A673 (cell line): ENCODE measurements at places on chromosomes 5 and 9.

DNA sequence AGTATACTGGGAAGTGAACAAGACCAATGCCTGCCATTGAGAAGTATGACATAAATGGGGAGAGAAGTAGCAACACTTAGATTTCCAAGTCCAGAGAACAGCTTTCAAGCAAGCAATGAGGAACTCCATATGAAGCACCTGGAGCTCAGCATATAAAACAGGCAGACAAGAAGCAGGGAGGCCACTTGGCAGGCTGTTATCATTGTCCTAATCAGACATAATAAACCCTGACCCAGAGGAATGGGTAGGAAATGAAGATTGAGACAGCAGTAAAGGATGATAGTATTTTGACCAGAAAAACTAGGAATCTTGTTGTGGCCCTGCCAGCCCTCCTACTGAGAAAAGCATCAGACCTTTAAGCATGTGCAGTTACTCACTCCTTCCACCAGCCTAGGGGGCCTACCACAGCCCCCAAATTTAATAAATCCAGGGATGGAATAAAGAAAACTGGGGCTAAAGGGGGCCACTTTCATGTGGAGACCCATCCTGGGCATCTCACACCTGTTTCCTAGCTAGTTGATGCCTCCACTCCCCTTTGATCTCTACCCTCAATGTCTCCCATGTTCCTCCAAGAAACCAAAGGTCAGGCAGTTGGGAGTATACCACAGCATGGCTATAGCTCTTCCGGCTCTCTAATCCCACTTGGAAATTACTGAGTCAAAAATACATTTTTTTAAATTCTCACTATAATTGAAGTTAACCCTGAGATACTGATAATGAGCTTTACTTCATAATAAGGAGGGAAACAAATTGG is 135.1 kb downstream of the SIL1 start:
- DNase-seq: no peak

GRCh38 chr9:615756-616155 is 225.7 kb upstream of the DMRT1 start:
- DNase-seq: no peak

- DNase-seq: no peak
Observed at GRCh38 chr5:113507601-113508000, 5.9 kb upstream of the YTHDC2 start.

GRCh38 chr5:173291722-173292658 is 36.2 kb downstream of the STC2 start:
- peak; percentile 31 for DNase-seq

DNA sequence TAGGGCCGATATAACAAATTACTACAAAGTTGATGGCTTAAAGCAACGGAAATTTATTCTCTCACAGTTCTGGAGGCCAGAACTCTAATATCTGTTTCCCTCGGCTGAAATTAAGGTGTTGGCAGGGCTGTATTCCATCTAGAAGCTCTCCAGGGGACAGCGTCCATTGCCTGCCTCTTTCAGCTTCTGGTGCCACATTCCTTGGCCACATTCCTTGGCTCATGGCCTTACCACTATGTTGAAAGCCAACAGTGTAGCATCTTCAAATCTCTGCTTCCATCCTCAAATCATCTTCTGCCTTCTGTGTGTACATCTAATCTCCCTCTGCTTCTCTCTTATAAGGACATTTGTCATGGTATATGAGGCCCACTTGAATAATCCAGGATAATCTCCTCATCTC is 17.2 kb downstream of the FGF10 start:
- DNase-seq: no peak

GRCh38 chr5:16233730-16234129 is 54.1 kb upstream of the MARCHF11 start:
- no peak for DNase-seq

GRCh38 chr9:72133365-72134035 is 15.7 kb upstream of the GDA start:
- no peak for DNase-seq
